A549 treated with CpdA at 1 μM for 4 hours (cell line): ENCODE measurements at places on chromosomes 6 and 20. TPM values are rescaled to one million over a fixed set of nuclear protein-coding genes. Genes with fewer than 3 reads are reported as not detected.

EIF6 gene
- 343 to 392 TPM (median 386 TPM) in 5 replicates for total RNA-seq

HCRTR2 gene
- total RNA-seq: not detected in 5 replicates

SRMS gene
- total RNA-seq: not detected in 5 replicates

MTG2 gene
- total RNA-seq: 29.0 to 39.8 TPM (median 36.0 TPM) in 5 replicates

BTN1A1 gene
- total RNA-seq: 0.06 TPM in 1 of 5 replicates, not detected in the others

COL20A1 gene
- 0.73 to 1.4 TPM (median 1.1 TPM) in 5 replicates for total RNA-seq

SCUBE3 gene
- 0.05 to 0.12 TPM (median 0.07 TPM) in 5 replicates for total RNA-seq

CDH4 gene
- 6.0 to 9.2 TPM (median 8.7 TPM) in 5 replicates for total RNA-seq

NKAIN2 gene
- not detected in 5 replicates for total RNA-seq

TFAP2C gene
- 12.8 to 17.1 TPM (median 15.8 TPM) in 5 replicates for total RNA-seq

VSTM2L gene
- total RNA-seq: 5.8 to 9.3 TPM (median 6.3 TPM) in 5 replicates

HLA-DMB gene
- 0.96 to 2.3 TPM (median 1.8 TPM) in 5 replicates for total RNA-seq

C6orf141 gene
- 23.6 to 30.5 TPM (median 25.8 TPM) in 5 replicates for total RNA-seq

CCN5 gene
- total RNA-seq: 23.9 to 36.6 TPM (median 26.9 TPM) in 5 replicates

PRDM13 gene
- total RNA-seq: 0.72 to 1.1 TPM (median 1.0 TPM) in 5 replicates

PRSS16 gene
- total RNA-seq: 3.1 to 4.7 TPM (median 4.0 TPM) in 5 replicates

C6orf163 gene
- 0.24 to 0.54 TPM (median 0.27 TPM) in 5 replicates for total RNA-seq

TFAP2D gene
- total RNA-seq: not detected in 5 replicates

ATXN1 gene
- total RNA-seq: 2.0 to 3.5 TPM (median 2.9 TPM) in 5 replicates

FRK gene
- 1.4 to 1.8 TPM (median 1.5 TPM) in 5 replicates for total RNA-seq

ABHD12 gene
- 69.0 to 101 TPM (median 95.7 TPM) in 5 replicates for total RNA-seq

PBOV1 gene
- total RNA-seq: not detected in 5 replicates

C20orf141 gene
- total RNA-seq: 0.22 to 0.55 TPM (median 0.35 TPM) in 4 of 5 replicates, not detected in the other

TUBB2B gene
- total RNA-seq: 12.1 to 14.2 TPM (median 13.2 TPM) in 5 replicates

KIAA0408 gene
- total RNA-seq: 6.0 to 7.4 TPM (median 6.1 TPM) in 5 replicates

PGC gene
- total RNA-seq: not detected in 5 replicates

CCDC170 gene
- 0.10 to 0.20 TPM (median 0.17 TPM) in 3 of 5 replicates, not detected in the others for total RNA-seq

TCF19 gene
- total RNA-seq: 12.0 to 14.1 TPM (median 13.4 TPM) in 5 replicates

FAM120B gene
- 9.0 to 10.6 TPM (median 9.9 TPM) in 5 replicates for total RNA-seq

SNX5 gene
- total RNA-seq: 220 to 245 TPM (median 228 TPM) in 5 replicates

ANKRD6 gene
- 1.2 to 2.4 TPM (median 1.5 TPM) in 5 replicates for total RNA-seq

TGM2 gene
- total RNA-seq: 313 to 490 TPM (median 410 TPM) in 5 replicates

SLC22A3 gene
- 33.6 to 41.1 TPM (median 38.2 TPM) in 5 replicates for total RNA-seq

MAP3K7 gene
- 11.3 to 14.0 TPM (median 12.6 TPM) in 5 replicates for total RNA-seq

TGM6 gene
- not detected in 5 replicates for total RNA-seq

ZC2HC1B gene
- total RNA-seq: not detected in 5 replicates

BMP2 gene
- 0.55 to 1.0 TPM (median 0.68 TPM) in 5 replicates for total RNA-seq

PGBD1 gene
- total RNA-seq: 4.4 to 6.0 TPM (median 4.7 TPM) in 5 replicates

LMBRD1 gene
- 11.0 to 12.9 TPM (median 11.6 TPM) in 5 replicates for total RNA-seq

CD109 gene
- 21.3 to 37.3 TPM (median 29.2 TPM) in 5 replicates for total RNA-seq
